ENCODE measurements at places on chromosomes 3 and 15. TPM values are rescaled to one million over a fixed set of nuclear protein-coding genes. Genes with fewer than 3 reads are reported as not detected.

CNTN3 gene
- 24.1 TPM for total RNA-seq

DNA sequence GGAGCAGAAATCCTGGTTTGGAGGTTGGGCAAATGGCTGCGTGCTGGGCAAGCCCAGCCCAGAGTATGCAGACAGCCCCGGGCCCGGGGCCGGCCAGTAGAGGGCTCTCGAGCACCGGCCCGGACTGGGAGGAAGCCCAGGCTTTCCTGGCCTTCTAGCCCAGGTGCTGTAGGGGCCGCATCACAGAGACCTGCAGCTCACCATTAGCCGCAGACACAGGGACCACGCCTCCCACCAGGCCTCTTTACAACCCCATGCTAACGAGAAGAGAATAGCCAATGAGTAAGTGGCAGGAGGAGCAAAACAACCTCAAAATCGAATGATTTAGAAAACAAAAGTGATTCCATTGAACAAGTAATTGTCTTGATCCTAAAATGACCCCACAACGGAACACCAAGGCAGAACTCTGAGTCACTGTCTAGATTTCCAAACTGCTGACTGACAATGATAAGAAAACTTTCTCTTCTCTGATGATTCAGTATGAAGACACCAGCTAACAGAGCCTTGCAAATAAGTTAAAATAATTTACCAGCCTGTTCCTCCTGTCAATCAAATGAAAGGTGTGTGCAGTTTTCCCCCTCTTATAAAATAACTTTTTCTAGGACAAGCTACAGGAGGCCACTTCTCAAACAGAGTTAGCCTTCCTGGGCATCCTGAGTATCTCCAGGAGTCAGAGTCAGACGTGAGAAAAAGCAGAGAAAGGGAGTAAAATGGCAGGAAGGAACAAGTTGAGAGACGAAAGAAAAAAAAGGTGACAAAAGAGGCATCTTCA lies 102.2 kb downstream of the DGKG start:
- DNase-seq: no peak
- no peaks in the 10 kb centered on the region for H3K27me3 ChIP-seq
- H3K4me3 ChIP-seq: no peak overlapping the region

DNA sequence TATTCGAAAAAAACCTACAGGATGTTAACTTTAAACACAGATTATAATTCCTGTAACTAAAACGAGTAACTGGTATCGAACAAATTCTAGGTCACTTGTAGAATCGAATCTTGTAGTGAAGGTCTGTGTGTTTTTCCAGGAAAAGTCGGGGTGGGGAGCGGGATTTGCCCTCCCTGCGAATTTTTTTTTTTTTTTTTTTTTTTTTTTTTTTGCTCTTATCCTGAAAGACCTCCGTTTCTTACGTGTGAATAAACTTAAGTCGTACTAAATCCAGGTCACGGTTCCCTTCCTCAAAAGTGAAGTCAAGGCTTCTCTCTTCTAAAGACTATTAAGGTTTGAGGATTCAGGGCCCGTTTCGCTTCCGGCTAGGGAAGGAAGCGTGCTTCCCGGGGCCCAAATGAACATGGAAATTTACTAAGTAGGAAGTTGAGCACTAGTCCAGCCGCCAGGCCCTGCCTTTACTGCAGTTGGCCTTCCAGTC lies 770 bp downstream of the TBC1D5 start:
- H3K4me1 ChIP-seq: peaks cover 4% of the 10 kb centered on the region
- H3K27me3 ChIP-seq: no peaks in the 10 kb centered on the region
- peak overlapping the region; percentile 96 for H3K27ac ChIP-seq
- peak overlapping the region; percentile 82 for H3K4me3 ChIP-seq
- no peak for DNase-seq

DNA sequence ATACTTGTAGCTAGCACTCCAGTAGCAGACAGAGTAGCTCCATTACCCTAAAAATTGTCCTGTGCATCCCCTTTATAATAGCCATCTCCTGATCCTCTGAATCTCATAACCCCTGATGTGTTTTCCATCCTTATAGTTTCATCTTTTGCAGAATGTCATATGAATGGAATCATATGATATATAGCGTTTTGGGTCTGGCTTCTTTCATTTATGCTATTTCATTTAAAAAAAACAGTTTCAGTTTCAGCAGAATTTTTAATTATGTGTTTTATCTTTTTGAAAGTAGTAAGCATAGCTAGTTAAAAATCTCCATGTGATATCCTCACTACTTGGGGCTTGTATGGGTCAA lies 132.7 kb downstream of the KLF13 start:
- no peak for DNase-seq
- H3K27ac ChIP-seq: no peak overlapping the region
- H3K27me3 ChIP-seq: no peaks in the 10 kb centered on the region
- H3K4me1 ChIP-seq: no peaks in the 10 kb centered on the region
- H3K36me3 ChIP-seq: no peaks in the 10 kb centered on the region
- no peak overlapping the region for H3K4me3 ChIP-seq

DNA sequence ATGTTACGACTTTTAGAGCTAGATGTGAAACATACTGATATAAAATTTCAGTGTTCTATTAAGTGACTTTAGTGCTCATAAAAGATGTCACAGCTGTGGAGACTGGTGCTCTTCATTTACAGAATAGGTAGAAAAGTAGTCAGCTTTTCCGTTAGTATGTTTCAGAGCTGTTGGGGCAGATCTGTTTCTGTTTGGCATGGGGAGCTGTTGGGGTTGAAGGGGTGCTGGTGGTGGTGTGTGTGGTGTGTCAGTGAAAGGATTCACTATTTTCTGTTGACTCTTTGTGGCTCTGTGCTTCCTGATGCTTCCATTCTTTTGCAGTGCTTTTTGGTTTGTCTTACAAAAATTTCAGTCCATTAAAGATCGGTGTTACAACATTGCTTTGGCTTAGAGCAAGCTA lies 3.2 kb downstream of the UBE2E2 start:
- no peak overlapping the region for H3K4me3 ChIP-seq
- no peak for DNase-seq
- no peaks in the 10 kb centered on the region for H3K36me3 ChIP-seq
- H3K27me3 ChIP-seq: no peaks in the 10 kb centered on the region
- H3K27ac ChIP-seq: no peak overlapping the region

Data from spinal cord (tissue), 10 donors.